ENCODE measurements at places on chromosomes 16 and 17.

DNA sequence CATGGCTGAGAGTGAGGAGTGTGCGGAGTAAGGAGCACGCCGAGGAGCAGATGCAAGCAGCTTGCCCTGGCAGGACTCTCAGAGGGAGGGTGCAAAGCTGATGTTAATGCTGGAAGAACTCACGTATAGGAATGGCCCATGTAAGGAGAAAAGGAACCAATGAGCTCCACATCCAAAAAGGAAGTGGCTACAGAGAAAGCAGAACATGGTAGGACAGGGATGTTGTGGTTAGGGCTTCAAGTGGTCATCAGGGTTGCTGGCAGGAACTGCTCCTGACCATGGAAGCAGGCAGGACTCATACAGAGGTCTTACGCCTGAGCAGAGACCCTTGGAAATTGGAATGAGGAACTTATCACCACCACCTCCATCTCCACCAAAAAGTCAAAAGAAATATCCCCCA lies 5.2 kb downstream of the MYO1D start:
- DNase-seq, result no peak

- DNase-seq, result no peak
These were observed 1.7 kb upstream of the CES5A start for GRCh38 chr16:55876854-55877253.

GRCh38 chr16:54808890-54809289 lies 121.8 kb upstream of the IRX5 start:
- no peak for DNase-seq

DNA sequence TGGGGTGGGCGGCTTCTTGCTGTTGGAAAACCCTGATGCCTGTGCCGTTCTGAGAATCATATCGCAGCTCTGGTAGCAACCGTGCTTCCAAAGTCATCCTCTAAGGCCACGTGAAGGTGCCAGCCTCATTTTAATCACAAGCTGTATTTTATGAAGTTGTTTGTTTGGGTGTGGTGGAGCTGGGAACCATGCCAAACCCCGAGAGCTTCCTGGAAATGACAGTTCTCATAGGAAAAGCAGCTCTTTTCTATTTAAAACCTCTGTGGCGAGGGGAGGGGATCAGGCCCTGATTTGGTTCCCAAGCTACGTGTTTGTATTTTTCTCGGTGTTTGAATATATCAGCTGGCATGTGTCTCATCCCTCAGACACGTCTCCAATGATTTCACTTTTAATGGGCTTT lies 21.7 kb downstream of the KNOP1 start:
- DNase-seq, result peak; percentile 77

DNA sequence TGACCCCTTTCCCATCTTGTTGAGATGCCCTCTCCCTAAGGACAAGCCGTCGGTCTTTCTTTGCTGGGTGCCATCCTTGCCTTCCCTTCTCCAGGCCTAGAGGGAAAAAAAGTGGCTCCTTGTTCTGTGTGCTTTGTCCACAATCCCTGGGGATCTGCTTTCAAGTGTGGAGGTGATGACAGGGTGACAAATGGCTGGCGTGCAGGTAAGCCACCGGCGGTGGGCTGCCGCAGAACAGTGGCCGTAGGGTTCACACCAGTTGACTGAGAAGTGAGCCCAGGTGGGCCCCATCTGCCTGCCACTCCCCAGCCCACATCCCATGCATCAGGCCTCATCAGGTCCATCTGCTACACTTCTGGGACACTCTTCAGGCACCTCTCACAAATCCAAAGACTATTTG lies 11.4 kb upstream of the CALB2 start:
- no peak for DNase-seq

- no peak for DNase-seq
These were observed 82.8 kb downstream of the AATF start for GRCh38 chr17:37031493-37032083.

DNA sequence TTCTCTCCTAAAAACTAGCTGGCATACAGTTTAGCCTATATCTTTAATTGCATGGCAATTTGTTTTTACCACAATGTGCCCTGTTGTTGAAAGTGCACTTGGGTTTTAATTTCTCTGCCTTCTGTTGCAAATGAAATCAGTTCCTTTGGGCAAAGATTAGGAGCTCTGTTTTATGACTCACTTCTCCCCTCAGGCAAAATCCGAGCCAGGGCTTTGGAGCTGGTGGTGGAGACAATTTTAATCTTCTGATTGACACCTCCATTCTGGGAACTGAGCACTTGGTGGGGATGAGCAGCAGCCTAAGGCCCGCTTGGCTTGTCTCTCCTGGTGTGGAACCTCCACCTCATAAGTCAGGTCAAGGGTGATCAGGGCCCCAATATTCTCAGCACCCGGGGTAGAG lies 13.3 kb upstream of the MYH8 start:
- DNase-seq, result no peak

DNA sequence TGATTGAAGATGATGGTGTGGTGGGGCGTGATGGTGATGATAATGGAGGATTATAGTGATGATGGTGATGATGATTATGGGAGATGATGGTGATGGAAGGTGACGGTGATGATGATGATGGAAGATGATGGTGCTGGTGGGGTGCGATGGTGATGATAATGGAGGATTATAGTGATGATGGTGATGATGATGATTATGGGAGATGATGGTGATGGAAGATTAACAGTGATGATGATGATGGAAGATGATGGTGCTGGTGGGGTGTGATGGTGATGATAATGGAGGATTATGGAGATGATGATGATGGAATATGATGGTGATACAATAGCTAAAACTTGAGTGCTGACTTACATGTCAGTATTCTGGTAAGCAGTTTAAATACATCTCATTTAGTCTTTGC lies 391.0 kb upstream of the EEF2KMT start:
- no peak for DNase-seq

GRCh38 chr17:82918508-82918907 lies 78.7 kb upstream of the ZNF750 start:
- no peak for DNase-seq

- no peak for DNase-seq
These were observed 17.5 kb downstream of the ANKRD40 start for GRCh38 chr17:50689956-50690886.

DNA sequence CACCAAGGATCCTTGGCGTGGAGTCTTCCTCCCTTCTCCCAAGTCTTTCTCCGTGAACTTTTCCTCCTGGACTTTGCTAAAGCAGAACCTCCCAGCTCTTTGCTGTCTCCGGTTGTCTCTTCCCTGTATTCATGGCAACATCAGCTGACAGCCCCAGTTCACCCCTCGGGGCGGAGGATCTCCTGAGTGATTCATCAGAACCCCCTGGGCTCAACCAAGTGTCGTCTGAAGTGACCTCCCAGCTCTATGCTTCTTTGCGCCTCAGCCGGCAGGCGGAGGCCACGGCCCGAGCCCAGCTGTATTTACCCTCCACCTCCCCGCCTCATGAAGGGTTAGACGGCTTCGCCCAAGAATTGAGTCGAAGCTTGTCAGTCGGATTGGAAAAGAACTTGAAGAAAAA lies 943 bp downstream of the CNTROB start:
- DNase-seq, result peak; percentile 55

DNA sequence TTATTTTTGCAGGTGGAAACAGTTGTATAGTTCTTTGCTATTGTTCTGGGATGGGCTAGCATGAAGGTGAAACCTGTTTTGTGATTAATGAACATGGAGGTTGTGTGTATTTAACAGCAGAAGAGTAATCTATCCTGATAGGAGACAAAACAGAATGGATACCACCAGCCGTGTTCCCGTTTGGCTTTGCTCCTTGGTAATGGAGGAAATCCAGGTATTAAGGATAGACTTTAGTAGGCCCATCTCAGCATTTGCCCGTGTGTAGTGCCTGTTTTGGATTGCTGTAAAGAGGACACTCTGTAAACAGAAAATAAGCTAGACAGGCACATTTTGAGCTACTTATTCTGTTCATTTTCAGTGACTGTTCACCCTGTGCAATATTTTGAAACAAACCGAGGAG lies 215.1 kb downstream of the RBFOX1 start:
- DNase-seq, result no peak

- no peak for DNase-seq
These were observed 215.1 kb upstream of the GSE1 start for GRCh38 chr16:85398050-85398451.

- peak; percentile 84 for DNase-seq
These were observed 12.2 kb upstream of the TERF2 start for GRCh38 chr16:69397821-69398521.
